Hepatocyte (in vitro differentiated cells): ENCODE measurements at places on chromosomes 5 and 9. TPM values are rescaled to one million over a fixed set of nuclear protein-coding genes. Genes with fewer than 3 reads are reported as not detected.

DNA sequence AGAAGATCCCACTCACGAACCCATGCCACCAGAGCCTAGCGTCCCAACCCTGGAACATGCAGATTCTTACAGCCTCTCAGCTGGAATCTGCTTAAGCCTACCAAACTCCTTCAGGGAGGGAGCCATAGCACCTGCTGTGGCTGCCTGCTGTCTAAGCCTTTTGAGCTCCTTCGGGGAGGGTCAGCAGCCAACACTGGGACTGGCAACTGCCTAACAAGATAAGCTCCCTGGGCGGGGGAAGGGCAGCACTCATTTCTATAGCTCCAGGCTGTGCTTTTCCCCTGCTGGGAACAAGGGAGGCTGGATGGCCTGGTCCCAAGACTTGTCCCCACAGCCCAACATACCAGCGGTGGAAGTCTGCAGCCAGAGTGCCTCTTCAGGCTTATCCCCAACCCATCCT is 199.1 kb upstream of the OR13F1 start:
- H3K4me1 ChIP-seq, result no peaks in the 10 kb centered on the region
- DNase-seq, result no peak
- no peak overlapping the region for H3K27ac ChIP-seq
- no peaks in the 10 kb centered on the region for H3K27me3 ChIP-seq

CDX1 gene
- polyA plus RNA-seq, result 43.3 and 46.9 TPM in 2 replicates

- H3K4me3 ChIP-seq, result no peak overlapping the region
- peaks cover 10% of the 10 kb centered on the region for H3K4me1 ChIP-seq
- DNase-seq, result no peak
- H3K27ac ChIP-seq, result no peak overlapping the region
Observed at GRCh38 chr9:72220589-72220988, 71.3 kb downstream of the GDA start.

- H3K4me3 ChIP-seq, result no peak overlapping the region
- no peak for DNase-seq
- no peaks in the 10 kb centered on the region for H3K27me3 ChIP-seq
Observed at GRCh38 chr5:102654559-102655349, 100.4 kb upstream of the PAM start.

DNA sequence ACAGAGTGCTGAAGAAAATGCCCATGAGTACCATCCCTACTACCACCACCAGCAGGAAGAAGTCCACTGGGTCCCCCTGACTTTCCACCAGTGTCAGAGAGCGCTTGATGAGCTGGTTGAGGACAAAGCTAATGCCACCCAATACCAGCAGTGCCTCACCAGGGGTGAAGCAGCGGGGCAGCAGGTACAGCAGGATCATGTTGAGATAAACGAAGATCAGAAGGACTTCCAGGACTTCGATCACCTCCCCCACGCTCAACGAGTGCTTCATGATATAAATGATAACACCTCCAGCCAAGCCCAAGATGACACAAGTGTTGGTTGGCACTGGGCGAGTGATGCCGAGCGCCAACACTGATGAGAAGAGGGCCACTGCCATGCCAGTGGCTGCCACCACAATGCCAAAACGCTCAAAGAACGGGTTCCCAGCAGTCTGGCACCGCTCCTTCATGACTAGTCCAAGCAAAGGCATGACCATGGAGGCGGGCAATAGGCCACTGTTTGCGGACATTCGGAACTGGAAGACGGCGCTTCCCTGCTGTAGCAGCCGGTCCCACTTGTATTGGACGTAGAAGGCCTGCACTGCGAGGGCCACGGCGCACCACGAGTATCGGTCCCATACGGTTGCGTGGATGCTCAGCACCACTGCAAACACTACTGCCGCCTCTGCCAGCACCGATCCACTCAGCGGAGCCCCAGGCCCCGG is 679 bp downstream of the DOLK start:
- H3K27me3 ChIP-seq, result no peaks in the 10 kb centered on the region
- H3K27ac ChIP-seq, result peak overlapping the region; percentile 90
- H3K4me1 ChIP-seq, result peaks cover 22% of the 10 kb centered on the region
- H3K4me3 ChIP-seq, result peak overlapping the region; percentile 74
- no peaks in the 10 kb centered on the region for H3K36me3 ChIP-seq

DNA sequence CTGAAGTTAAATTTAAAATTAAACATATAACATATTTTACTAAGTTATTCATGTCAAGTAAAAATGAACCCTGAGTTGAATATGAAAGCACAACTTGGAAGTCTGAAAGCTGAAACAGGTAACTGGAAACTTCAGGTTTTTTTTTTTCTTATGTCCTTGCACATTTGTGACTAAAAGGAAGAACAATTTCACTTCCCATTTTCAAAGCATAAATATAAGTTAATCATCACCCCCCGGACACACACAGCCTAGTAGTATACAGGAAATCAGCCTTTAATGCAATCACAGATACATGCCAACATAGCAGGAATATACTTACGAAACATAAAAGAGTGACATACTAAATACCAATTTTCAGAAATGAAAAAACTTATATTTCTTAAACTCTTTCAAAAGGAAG is 225.9 kb downstream of the RFX3 start:
- H3K36me3 ChIP-seq, result no peaks in the 10 kb centered on the region
- H3K4me1 ChIP-seq, result no peaks in the 10 kb centered on the region
- H3K4me3 ChIP-seq, result no peak overlapping the region
- H3K27me3 ChIP-seq, result no peaks in the 10 kb centered on the region

KCNMB1 gene
- 0.18 and 0.19 TPM in 2 replicates for polyA plus RNA-seq

GLRA1 gene
- not detected in 2 replicates for polyA plus RNA-seq

- no peaks in the 10 kb centered on the region for H3K27me3 ChIP-seq
- H3K4me3 ChIP-seq, result peak overlapping the region; percentile 85
- no peak for DNase-seq
- H3K27ac ChIP-seq, result peak overlapping the region; percentile 59
- H3K4me1 ChIP-seq, result no peaks in the 10 kb centered on the region
Observed at GRCh38 chr5:53481159-53481886, 894 bp downstream of the FST start.

PCDHA9 gene
- polyA plus RNA-seq, result 0.57 and 0.90 TPM in 2 replicates

SPINK13 gene
- 0.79 and 3.1 TPM in 2 replicates for polyA plus RNA-seq

DNA sequence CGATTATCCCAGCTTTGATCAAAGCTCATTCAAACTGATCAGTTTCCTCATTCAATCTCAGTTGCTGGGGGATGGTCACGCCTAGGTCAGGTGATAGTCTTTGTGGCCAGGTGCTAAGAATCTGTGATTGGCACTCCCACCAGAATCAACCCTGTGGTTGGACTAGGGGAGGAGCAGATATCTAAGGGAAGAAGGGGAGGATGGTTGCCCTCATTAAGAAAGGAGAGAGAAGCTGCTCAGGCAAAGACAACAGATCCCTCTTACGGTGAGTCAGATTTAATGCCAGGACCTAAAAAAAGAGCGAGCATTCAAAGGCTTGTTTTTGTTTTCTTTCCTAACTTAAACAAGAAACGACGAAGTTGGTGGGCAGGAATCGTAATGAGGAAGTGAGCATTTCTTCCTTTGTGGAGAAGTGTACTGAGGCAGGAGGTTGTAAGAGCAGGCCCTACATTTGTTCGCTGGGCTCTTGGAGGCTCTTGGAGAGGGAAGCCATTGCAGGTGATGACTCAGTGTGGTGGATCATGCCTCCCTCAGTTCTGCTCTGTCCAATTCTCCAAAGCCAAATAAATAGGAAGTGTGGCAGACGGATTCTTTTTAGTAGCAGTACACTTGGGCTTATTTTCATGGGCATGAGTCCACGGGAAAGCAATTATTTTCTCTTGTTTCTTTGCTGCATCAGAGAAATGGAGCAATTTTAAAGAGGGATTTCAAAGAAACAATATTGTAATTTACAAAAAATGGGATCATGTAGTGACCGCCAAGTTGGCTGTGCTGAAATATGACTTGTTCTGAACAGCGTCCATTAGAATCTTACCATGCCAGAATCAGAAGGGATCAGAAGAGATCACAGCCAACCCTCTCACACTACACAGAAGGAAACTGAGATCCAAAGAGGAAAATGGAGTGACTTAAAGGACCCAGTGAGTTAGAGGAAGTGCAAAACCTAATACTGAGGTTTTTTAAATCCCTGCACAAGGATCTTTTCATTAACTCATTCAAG is 18.7 kb upstream of the TGFBR1 start:
- no peaks in the 10 kb centered on the region for H3K36me3 ChIP-seq
- no peak overlapping the region for H3K4me3 ChIP-seq
- no peaks in the 10 kb centered on the region for H3K4me1 ChIP-seq
- no peaks in the 10 kb centered on the region for H3K27me3 ChIP-seq
- DNase-seq, result no peak
- no peak overlapping the region for H3K27ac ChIP-seq

IL5 gene
- not detected in 2 replicates for polyA plus RNA-seq

DNA sequence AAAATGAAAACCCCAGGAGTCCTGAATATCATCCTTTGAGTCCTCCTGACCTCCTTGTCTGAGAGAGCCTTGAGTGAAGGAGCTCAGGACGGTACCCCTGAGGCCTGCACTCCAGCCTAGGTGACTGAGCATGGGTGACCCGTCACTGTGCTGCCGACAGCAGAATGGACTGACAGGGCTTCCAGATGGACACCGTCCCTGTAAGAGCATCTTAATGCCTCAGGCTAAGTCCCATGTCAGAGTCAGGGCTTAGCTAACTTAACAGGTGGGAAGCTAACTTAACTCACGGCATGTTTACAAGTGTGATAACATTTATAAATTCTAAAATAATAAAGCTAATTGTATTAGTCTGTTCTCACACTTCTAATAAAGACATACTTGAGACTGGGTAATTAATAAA is 68.3 kb downstream of the IL6ST start:
- H3K4me1 ChIP-seq, result no peaks in the 10 kb centered on the region
- no peak for DNase-seq
- no peak overlapping the region for H3K4me3 ChIP-seq
- no peak overlapping the region for H3K27ac ChIP-seq
- H3K27me3 ChIP-seq, result no peaks in the 10 kb centered on the region

GRCh38 chr5:89498699-89499098 is 615.7 kb upstream of the MEF2C start:
- no peak overlapping the region for H3K27ac ChIP-seq
- no peak overlapping the region for H3K4me3 ChIP-seq
- H3K4me1 ChIP-seq, result no peaks in the 10 kb centered on the region
- DNase-seq, result no peak

GRCh38 chr9:97803167-97804058 is 49.6 kb upstream of the FOXE1 start:
- peak; percentile 91 for DNase-seq
- no peaks in the 10 kb centered on the region for H3K4me1 ChIP-seq
- H3K27ac ChIP-seq, result peak overlapping the region; percentile 79
- H3K27me3 ChIP-seq, result peaks cover 14% of the 10 kb centered on the region

GRCh38 chr5:11047625-11048024 is 286.6 kb upstream of the DAP start:
- no peak for DNase-seq
- H3K27ac ChIP-seq, result no peak overlapping the region
- no peaks in the 10 kb centered on the region for H3K4me1 ChIP-seq
- H3K27me3 ChIP-seq, result no peaks in the 10 kb centered on the region

GRCh38 chr5:124995421-124995820 is 249.0 kb upstream of the ZNF608 start:
- no peak for DNase-seq
- no peak overlapping the region for H3K27ac ChIP-seq
- H3K27me3 ChIP-seq, result no peaks in the 10 kb centered on the region
- H3K36me3 ChIP-seq, result no peaks in the 10 kb centered on the region
- H3K4me3 ChIP-seq, result no peak overlapping the region
- H3K4me1 ChIP-seq, result peaks cover 21% of the 10 kb centered on the region

DNA sequence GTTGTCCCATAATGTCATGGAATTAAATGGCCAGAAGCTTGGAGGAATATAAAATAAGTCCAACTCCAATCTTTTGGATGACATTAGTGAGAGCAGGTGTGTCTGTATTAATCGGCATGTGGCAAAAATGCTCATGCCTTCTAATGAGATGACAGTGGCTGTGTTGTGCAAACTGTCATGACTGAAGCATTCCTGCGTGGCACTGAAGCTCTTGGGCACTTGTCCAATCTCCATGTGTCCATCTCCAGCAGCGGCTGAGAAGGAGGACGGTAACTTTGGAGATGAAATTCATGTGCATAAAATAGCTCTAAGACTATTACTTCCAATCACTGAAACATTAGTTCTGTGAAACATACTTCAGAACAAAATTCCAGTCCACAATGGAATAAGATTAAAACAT is 697.5 kb upstream of the GRAMD2B start:
- H3K4me3 ChIP-seq, result no peak overlapping the region
- no peak overlapping the region for H3K27ac ChIP-seq
- H3K4me1 ChIP-seq, result no peaks in the 10 kb centered on the region
- DNase-seq, result no peak
- H3K36me3 ChIP-seq, result no peaks in the 10 kb centered on the region
- no peaks in the 10 kb centered on the region for H3K27me3 ChIP-seq

TICAM2 gene
- 2.5 TPM in 2 replicates for polyA plus RNA-seq
